ENCODE measurements at places on chromosomes 1 and 21. TPM values are rescaled to one million over a fixed set of nuclear protein-coding genes. Genes with fewer than 3 reads are reported as not detected.

The CHI3L2 gene
- total RNA-seq, result 1.5 TPM

The SELE gene
- not detected for total RNA-seq

The KLHDC8A gene
- not detected for total RNA-seq

The KRTAP11-1 gene
- total RNA-seq, result not detected

The LCE1F gene
- not detected for total RNA-seq

The PTPN7 gene
- total RNA-seq, result not detected

The EVA1C gene
- total RNA-seq, result 4.6 TPM

The ATP1B1 gene
- 21.1 TPM for total RNA-seq

The FCMR gene
- total RNA-seq, result 0.33 TPM

The S100A12 gene
- total RNA-seq, result not detected

The HMCN1 gene
- 12.3 TPM for total RNA-seq

Data from fibroblast of lung (primary cell).